CD8-positive, alpha-beta memory T cell (primary cell): ENCODE measurements at places on chromosomes 2 and 18.

GRCh38 chr2:18588049-18588448, 1.3 kb downstream of the NT5C1B start:
- H3K27me3 ChIP-seq: no peaks in the 10 kb centered on the region
- no peak for DNase-seq
- no peak overlapping the region for H3K27ac ChIP-seq
- H3K36me3 ChIP-seq: no peaks in the 10 kb centered on the region

- no peaks in the 10 kb centered on the region for H3K4me1 ChIP-seq
- no peak overlapping the region for H3K27ac ChIP-seq
- H3K4me3 ChIP-seq: no peak overlapping the region
- peaks cover 7% of the 10 kb centered on the region for H3K36me3 ChIP-seq
- no peaks in the 10 kb centered on the region for H3K27me3 ChIP-seq
- no peak for DNase-seq
These were observed 94.8 kb upstream of the SMAD7 start for GRCh38 chr18:49045585-49045984.

GRCh38 chr2:38793511-38793910, 15.5 kb downstream of the GEMIN6 start:
- no peaks in the 10 kb centered on the region for H3K27me3 ChIP-seq
- no peaks in the 10 kb centered on the region for H3K36me3 ChIP-seq
- no peaks in the 10 kb centered on the region for H3K4me1 ChIP-seq
- DNase-seq: no peak
- H3K27ac ChIP-seq: no peak overlapping the region

DNA sequence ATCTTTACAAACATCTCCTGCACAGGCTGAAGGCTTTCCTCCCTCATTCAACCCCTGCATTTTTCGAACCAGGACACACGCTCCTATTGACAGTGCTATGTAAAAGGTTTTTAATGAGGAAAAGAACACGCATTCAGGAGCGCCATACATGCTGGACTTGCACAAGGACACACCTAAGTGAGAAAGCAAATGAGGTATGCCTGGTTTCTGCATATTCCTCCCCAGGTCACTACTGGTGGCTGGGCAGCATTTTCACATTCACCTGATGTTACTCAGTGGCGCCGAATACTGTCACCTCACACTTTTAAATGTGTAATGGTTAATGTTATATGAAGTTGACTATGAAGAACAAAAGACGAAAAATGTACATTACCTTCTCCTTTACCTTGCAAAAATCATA, 150.6 kb downstream of the ANTXR1 start:
- H3K27ac ChIP-seq: no peak overlapping the region
- DNase-seq: no peak
- no peak overlapping the region for H3K4me3 ChIP-seq
- no peaks in the 10 kb centered on the region for H3K4me1 ChIP-seq
- no peaks in the 10 kb centered on the region for H3K27me3 ChIP-seq
